A549 treated with GW870086 at 1 μM for 4 hours (cell line): ENCODE measurements at places on chromosomes 7 and 10. TPM values are rescaled to one million over a fixed set of nuclear protein-coding genes. Genes with fewer than 3 reads are reported as not detected.

The SP8 gene
- not detected in 5 replicates for total RNA-seq

The AEBP1 gene
- 0.14 to 0.21 TPM in 2 of 5 replicates, not detected in the others for total RNA-seq

The RARRES2 gene
- total RNA-seq: not detected in 5 replicates

The MEOX2 gene
- total RNA-seq: not detected in 5 replicates

The PODXL gene
- 26.2 to 41.4 TPM (median 35.9 TPM) in 5 replicates for total RNA-seq

The SORCS3 gene
- total RNA-seq: not detected in 5 replicates

The GPNMB gene
- total RNA-seq: 2.5 to 4.7 TPM (median 3.4 TPM) in 5 replicates

The HTR5A gene
- not detected in 5 replicates for total RNA-seq

The STRIP2 gene
- 5.6 to 9.8 TPM (median 8.7 TPM) in 5 replicates for total RNA-seq

The EBLN1 gene
- total RNA-seq: 0.16 TPM in 1 of 5 replicates, not detected in the others

The TIMM23B gene
- total RNA-seq: 14.8 to 22.6 TPM (median 19.3 TPM) in 5 replicates

The ERVW-1 gene
- not detected in 5 replicates for total RNA-seq
